CD4-positive, alpha-beta T cell treated with Interleukin-6 at 100 ng/mL for 8 hours (primary cell): ENCODE measurements at places on chromosomes 7 and 10.
A peak's percentile ranks its signal among the peaks of the same experiment; 100 is the strongest.

DNA sequence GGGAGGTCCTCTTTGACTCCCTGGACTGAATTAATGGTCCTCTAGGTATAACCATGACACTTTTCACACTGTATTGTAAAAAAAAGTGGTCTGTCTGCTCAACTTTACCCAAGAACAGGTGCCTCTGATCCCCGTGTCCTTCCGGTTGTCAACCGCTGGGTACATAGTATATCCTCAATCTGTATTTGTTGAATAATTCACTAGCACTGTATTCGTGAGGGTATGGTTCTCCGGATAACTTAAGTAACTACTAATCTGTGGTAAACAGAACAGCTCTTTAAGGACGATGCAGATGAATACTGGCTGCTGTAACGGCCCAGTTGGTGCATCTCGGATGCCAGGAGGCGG lies 472 bp upstream of the ADAM22 start:
- no peak for DNase-seq

- DNase-seq = no peak
Measured at GRCh38 chr7:128497405-128497804, 20.9 kb downstream of the METTL2B start.

DNA sequence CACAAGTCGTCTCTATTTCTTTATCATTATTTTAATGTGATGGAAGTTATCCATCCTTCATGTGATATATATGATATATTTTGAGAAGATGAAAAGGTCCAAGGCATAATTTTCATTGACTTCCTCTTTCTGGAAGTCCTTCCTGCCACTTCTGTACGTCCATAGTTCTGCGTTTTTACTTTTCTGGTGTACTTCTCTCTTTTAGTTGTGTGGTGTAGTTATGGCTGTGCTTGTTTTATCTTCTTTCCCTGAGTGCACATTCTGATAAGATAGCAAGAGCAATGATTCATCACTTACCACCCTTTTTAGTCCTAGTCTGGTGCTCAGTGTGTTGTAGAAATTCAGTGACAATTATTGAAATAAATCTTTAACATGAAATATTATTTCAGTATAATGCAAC lies 231.3 kb upstream of the FERD3L start:
- no peak for DNase-seq

- no peak for DNase-seq
Measured at GRCh38 chr7:134034652-134035051, 92.5 kb upstream of the LRGUK start.

DNA sequence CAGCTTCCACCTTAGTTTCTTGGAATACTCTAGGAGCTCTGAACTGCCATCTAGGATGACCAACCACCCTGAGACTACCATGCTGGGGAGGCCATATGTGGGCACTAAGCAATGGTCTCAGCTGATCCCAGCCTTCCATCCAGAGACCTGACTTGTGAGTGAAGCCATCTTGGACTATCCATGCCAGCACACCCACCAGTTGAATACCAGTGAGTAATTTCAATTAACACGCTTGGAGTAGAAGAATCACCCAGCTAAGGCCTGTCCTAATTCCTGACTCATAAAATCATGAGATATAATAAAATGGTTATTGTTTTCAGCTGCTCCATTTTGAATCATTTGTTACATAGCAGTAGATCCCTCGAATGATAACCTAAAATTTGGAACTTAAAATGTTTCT lies 5.2 kb upstream of the KIF5B start:
- DNase-seq = no peak

DNA sequence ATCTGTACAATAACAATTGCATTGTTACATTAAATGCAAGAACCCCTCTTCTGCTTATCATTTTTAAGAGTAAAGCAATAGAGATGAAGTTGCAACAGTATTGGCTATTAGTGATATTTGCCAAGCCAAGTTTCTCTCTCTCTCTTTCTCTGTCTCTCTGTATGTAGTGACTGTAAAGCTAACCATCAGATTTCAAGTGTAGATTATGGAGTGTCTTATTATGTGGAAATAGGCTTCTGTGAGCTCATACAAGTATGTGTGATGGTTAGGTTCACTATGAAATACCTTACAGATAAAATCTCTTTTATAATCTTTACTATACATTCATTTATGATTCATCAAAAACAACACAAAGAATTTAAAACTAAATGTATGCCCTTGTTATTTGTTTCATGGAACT lies 28.6 kb upstream of the NRP1 start:
- DNase-seq = no peak

GRCh38 chr10:78401624-78402367 lies 368.1 kb downstream of the RPS24 start:
- no peak for DNase-seq

DNA sequence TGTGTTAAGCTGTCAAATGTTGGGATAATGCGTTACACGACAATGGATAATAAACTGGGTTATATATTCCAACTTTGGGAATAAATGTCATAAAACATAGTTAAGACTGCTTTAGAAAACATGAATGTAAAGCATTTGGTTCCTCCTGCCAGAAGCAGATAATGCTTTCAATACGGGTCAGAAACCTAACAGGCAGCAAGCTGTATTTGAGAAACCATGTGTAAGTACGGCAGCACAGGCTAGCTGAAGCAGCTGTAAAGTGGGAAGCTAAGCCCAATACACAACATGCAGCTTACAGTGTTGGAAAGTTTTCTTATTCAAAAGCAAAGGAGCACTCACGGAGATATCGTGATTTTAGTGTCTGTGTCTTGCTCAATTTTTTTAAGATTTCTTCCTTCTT lies 46.5 kb downstream of the MALSU1 start:
- no peak for DNase-seq

DNA sequence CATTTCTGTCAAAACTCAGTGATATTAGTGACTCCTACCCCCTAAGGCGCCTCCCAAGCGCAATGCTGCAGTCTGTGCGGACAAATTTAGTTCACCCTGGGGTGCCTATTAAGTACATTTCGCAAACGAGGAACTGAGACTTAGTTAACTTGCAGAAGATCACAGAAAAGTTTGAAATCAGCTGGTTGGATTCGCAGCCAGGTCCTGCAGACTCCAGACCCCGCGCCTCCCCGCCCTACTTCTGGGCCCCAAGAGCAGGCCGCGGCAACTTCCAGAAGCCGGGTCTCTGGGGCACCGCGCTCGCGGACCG lies 588 bp downstream of the CYREN start:
- no peak for DNase-seq

GRCh38 chr10:32317795-32318357 lies 29.1 kb downstream of the EPC1 start:
- peak; percentile 19 for DNase-seq

DNA sequence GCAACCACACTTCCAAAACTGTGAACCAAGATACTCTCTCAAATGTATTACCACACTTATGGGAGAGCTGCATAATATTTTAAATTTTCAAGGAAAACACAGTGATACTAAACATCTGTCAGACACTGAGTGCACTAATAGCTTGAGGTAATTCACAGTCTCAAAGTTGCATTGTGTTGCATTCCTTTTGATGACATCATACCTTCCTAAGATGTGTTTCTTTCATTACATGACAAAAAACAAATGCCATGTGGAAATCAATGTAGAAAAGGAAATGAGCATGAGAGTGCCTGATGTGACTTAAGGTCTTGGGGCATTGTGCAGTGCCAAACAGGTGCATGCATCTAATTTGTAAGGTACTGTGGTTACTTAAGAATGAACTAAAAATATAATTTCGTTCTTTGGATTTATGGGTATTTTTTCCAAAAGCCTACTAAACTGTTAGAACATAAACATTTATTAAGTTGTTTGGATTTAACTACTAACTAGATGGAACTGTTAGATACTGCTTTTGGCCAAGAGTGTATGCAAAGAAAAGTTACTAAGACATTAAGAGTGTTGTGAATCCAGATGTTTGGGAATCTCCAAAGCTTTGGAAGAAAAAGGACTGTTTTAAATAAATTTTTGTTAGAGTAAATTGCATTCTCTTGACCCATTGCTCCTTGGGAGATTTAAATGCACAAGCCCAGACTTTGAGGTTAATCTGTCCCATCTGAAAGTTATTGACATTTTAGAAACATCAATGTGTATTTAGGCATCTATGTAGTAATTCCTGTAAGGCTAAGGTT lies 496.2 kb upstream of the SEMA3D start:
- DNase-seq = no peak
